Umbilical cord (tissue), 2 donors: ENCODE measurements at places on chromosomes 7 and 10.
A peak's percentile ranks its signal among the peaks of the same experiment; 100 is the strongest.

GRCh38 chr7:75687246-75688088, 51.3 kb downstream of the HIP1 start:
- DNase-seq = no peak

DNA sequence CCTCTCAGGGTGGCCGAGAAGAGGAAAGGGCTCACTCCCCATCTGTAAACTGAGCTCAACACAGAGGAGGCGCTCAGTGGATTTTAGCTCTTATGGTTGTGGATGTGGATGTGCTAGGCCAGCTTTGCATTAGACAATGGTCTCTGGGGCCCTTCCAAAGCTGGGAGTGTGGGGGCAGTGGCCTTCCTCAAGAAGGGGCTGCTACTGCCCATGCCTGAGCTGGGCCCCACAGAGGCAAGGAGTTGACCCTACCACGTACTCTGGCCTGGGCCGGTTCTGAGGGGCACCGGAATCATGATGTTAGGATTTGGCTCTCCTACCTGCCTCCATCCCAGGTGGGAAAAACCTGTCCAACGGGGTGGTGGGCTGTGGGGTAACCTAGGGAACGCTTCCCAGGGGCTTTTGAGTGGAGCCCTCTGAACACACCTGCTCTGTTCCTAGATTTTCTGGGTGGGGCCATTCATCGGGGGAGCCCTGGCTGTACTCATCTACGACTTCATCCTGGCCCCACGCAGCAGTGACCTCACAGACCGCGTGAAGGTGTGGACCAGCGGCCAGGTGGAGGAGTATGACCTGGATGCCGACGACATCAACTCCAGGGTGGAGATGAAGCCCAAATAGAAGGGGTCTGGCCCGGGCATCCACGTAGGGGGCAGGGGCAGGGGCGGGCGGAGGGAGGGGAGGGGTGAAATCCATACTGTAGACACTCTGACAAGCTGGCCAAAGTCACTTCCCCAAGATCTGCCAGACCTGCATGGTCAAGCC, 11.5 kb downstream of the AQP1 start:
- no peak for DNase-seq

DNA sequence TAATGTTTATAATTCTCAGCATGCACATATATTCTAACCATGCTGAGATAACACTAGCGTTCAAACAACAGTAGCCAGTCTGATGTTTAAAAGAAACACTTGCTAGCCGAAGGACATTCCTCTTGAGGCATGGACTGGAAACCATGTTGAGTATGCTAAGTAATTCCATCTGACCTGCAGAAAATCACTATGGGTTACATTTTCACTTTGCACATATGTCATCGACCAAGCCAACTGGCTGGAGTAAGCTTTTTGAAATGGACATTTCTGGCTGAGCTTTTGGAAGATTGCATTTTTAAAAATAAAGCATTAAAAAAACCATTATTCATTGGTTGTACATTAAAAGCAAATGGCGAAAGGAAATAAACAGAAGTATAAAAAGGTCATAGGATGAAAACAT, 88.2 kb downstream of the BBS9 start:
- no peak for DNase-seq

DNA sequence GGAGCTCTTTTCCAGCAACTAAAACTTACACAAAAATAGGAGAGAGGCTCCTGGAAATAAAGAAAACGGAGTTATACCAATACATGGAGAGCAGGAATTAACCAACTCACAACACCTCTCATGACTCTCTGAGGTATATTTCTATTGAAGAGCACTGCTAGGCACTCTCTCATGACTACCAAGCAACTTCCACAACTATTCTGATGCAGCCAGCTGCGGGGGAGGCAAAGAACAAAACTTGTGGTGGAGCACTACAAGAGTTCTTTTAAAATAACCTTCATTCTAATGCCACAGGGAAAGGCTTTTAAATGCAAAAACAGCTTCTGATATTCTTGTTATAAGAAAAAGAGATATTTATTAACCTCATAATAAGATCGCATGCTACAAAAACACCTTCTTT, 140.7 kb downstream of the SLC25A13 start:
- no peak for DNase-seq

- no peak for DNase-seq
Observed at GRCh38 chr10:14153570-14154055, 177.1 kb downstream of the FRMD4A start.

GRCh38 chr7:83672157-83672556, 23.2 kb upstream of the SEMA3E start:
- no peak for DNase-seq

DNA sequence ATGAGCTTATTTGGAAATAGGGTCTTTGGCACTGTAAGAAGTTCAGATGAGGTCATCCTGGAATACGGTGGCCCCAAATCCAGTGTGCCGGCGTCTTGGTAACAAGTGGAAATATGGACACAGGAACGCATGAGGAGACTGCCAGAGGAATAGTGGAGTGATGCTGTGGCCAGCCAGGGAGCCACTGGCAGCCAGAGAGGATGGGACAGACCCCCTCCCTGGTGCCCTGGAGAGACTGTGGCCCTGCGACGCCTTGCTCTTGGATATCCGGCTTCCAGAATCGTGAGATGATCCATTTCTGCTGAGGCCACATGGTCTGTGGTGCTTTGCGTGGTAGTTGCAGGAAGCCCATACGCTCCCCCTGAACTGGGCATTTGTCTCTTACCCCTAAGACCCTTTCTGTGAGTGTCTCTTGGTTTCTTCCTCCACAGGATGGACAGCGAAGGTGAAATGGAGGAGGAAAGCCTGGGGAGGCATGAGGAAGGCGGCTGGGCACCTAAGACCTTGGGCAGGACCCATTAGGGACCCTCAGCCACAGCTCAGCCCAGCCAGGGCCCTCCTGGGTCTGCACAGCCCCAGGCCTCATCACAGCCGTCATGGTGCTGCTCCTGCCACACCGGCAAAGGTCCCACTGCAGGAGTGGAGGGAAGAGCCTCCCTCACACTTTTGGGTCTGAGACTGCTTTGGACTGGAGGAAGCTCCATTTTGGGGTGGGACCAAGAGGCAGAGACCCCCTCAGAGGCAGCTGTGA, 53.6 kb downstream of the INSIG1 start:
- no peak for DNase-seq

- DNase-seq = peak; percentile 22
Observed at GRCh38 chr10:92742331-92743228, 52.8 kb downstream of the HHEX start.

DNA sequence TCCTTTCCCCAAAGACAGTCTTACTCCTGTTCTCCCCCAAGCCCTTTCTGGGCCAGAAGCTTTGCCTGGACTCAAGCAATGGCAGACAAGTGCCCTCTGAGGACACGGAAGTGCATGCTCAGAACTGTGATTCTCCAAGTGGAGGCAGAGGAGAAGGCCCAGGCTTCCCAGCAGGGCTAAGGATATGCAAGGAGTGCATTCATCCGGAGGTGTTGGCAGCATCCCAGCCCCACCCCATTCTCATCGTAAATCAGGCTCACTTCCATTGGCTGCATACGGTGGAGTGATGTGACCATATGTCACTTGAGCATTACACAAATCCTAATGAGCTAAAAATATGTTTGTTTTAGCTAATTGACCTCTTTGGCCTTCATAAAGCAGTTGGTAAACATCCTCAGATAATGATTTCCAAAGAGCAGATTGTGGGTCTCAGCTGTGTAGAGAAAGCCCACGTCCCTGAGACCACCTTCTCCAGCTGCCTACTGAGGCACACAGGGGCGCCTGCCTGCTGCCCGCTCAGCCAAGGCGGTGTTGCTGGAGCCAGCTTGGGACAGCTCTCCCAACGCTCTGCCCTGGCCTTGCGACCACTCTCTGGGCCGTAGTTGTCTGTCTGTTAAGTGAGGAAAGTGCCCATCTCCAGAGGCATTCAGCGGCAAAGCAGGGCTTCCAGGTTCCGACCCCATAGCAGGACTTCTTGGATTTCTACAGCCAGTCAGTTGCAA, 1.4 kb upstream of the RBP3 start:
- DNase-seq = no peak

GRCh38 chr10:18359812-18360211, 219.6 kb downstream of the CACNB2 start:
- no peak for DNase-seq

- DNase-seq = peak; percentile 55
Observed at GRCh38 chr10:92284112-92284704, 6.7 kb downstream of the CPEB3 start.

- peak; percentile 85 for DNase-seq
Observed at GRCh38 chr10:131874991-131875451, 25.8 kb upstream of the PPP2R2D start.

- DNase-seq = no peak
Observed at GRCh38 chr10:78296785-78297184, 263.1 kb downstream of the RPS24 start.

- no peak for DNase-seq
Observed at GRCh38 chr10:33164060-33164709, 170.3 kb downstream of the NRP1 start.

GRCh38 chr7:108848486-108848885, 278.8 kb downstream of the DNAJB9 start:
- DNase-seq = no peak

DNA sequence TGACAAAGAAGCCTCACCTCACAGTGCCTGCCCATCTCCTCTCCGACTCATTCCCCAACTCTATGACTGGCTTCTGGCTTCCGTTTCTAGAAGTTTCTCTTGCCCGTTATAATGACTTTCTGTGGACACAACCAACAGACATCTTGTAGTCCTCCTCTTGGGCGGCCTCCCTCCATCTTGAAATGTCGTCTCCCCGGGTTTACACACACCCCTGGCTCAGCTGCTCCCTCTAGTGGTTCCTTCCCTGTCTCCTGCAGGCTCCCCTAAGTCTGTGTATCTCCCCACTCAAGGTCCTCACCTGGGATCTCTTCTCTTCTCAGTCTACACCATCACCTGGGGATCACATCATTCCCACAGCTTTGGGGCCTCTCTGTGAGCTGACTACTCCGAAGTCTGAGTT, 123.4 kb upstream of the NEBL start:
- DNase-seq = no peak

GRCh38 chr7:129969881-129970446, 17.2 kb upstream of the UBE2H start:
- peak; percentile 73 for DNase-seq

DNA sequence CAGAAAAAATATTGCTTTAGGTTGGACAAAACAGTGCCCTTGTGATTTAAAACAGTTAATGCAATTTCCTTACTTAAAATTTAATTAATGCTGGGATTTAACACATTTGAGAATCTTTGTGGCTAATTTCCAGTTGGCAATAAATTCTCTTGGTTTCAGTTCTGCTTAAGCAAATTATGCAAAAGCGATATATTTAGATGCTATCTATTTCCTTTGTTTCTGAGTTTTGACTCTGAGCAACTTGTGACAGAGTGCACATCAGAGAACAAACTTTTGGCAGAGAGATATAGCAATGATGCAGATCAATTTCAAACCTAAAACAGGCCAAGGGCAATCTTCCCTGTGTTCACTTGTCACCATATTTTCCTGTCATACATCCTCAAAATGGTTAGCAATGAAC, 933.6 kb upstream of the ZWINT start:
- no peak for DNase-seq

GRCh38 chr7:156560075-156560474, 80.5 kb upstream of the RNF32 start:
- DNase-seq = no peak

- no peak for DNase-seq
Observed at GRCh38 chr7:434891-435629, 84.6 kb downstream of the PDGFA start.

DNA sequence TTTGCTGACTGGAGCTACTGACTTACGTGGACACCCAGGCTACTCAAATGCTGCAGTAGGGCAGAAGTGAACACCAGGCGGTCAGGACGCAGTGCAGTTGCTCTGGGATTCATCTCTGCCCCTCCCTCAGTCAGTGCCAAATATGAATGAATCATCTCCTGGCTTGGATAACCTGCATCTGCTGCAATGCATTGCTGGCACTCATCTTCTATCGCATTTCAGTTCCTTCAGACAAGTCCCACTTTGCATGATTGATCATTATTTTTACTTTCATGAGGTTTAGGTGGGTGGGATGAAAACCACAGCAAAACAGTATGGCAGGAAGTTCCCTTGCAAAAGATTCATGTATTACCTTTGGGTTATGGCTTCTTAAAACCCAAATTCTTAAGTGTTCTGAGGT, 224.6 kb upstream of the NRP1 start:
- peak; percentile 88 for DNase-seq

DNA sequence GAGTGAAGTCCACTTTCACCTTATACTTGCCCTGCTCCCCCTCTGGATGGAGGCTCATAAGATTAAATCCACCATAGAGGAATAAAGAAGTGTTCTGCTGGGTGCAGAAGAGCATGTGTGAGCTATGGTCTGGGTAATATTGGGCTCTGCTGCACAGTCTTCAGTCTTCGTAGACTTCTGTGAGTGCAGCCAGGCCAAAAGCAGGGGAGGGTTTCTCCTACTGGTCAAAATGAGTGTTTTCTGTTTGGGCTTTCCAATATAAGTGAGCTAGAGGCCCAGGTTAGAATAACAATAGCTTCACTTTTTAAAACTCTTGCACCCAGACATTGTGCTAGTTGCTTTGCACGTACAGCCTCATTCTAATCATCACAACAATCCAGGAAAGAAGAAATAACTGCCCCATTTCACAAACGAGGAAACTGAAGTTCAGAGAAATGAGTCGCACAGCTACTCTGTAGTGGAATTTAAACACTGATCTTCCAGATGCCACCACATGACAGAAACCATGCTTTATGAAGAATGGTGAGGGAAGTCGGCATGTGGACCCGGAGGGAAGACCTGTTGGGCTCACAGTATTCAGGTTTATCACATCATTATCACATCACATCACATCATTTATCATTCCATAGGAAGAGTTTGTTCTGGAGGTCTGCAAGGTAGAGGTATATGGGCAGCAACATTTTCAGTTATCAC, 23.8 kb upstream of the MSMB start:
- DNase-seq = no peak

DNA sequence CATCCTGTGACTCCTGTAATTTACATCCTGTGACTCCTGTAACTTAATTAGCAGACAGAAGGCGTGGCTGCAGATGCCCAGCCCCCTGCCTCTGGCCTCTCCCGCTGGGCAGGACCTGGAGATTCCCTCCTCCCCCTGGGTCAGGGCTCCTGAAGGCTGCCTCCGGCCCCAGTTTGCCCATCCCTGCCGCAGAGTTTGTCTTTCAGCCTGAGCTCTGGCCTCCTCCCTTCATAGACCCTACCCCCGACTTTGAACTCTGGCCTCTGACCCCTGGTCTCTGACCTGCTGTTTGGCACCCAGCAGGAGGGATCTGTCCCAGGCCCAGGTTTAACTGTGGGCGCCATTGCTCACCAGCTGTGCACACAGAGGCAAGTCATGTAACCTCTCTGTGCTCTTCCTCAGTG, 45.6 kb downstream of the ELFN1 start:
- DNase-seq = no peak
